Naive B cell (primary cell): ENCODE measurements at places on chromosomes 16 and 17. TPM values are rescaled to one million over a fixed set of nuclear protein-coding genes. Genes with fewer than 3 reads are reported as not detected.

DNA sequence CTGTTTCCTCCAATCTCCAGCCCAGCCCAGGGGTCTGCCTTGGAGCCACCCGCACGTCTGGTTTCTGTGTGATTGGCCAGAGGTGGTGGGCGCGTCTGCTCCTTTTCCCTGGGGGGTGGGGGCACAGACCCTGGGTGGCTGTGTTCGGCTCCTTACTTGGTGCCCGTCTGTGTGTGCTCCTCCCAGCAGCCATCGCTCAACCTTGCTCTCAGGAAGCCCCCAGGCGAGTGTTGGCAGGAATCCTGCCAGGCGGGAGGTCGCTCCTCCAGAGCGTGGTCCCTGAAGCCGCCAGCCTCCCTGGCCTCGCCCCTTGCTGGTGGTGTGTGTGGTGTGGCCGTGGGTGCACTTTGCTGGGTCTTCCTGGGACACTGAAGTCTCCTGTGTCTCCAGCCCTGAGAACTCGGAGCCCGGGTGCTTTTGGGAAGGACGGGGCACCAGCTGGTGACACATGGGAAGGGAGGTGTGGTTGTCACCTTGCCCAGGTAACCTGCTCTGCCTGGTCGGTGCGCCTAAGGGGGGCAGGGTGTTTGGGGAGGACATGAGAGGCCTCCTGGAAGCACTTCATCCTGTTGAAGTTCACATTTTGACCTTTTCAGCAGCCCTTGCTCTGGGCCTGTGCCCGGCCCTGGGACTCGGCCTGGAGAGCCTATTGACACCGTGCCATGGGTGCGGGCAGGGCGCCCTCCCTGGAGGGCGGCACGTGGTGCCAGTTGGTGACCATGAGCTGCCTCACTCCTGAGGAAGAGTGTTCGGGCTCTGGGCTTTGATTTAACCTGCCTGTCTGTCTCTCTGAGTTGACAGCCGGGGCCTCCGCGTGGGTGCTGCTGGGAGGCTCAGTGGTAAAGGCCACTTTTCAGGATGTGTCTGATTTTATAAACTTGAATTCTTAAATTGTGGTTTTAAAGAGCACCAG, 49.0 kb upstream of the ZNF750 start:
- no peak for DNase-seq

DNA sequence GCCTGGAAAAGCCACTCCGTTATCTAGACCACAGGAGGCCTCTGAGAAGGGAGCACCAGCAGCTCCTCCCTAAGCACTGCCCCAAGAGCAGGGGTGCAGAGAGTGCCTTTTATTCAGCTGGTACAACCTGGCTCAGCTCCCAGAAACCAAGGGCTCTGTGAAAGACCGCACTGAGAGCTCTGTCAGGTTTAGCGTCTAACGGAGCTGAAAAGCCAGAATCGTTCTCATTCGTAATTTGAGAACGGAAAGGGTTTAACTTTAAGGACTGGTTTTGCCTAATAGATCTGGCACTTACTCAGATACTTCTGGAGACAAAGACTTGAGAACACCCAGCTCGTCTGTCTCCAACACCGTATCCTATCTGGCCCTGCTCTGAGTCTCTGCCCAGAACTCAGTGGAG, 13.5 kb downstream of the MPG start:
- DNase-seq, result no peak

DNA sequence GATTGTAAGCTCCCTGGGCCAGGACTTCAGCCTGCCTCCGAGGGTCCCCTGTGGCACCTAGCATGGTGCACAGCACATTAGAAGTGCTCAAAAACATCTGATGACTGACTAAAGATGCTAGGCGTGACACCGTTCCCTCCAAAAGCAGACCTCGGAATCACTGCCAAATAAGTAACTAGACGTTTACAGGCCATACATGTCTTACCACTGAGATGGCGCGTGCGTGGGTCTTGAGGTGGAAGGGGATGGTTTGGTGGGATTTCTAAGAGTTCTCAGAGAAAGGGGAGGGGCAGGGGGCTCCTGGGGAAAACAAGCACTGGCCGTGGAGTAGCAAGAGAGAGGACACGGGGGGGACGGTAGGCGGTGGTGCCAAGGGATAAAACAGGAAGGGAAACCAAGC, 12.4 kb downstream of the MPO start:
- no peak for DNase-seq

- DNase-seq, result no peak
Measured at GRCh38 chr17:3630781-3631180, 5.3 kb downstream of the SHPK start.

GRCh38 chr17:66091445-66092080, 100.4 kb downstream of the CEP112 start:
- no peak for DNase-seq

GRCh38 chr17:28532050-28532960, 20.1 kb downstream of the UNC119 start:
- DNase-seq, result no peak

GRCh38 chr16:4534151-4534790, 4.3 kb downstream of the CDIP1 start:
- no peak for DNase-seq

DNA sequence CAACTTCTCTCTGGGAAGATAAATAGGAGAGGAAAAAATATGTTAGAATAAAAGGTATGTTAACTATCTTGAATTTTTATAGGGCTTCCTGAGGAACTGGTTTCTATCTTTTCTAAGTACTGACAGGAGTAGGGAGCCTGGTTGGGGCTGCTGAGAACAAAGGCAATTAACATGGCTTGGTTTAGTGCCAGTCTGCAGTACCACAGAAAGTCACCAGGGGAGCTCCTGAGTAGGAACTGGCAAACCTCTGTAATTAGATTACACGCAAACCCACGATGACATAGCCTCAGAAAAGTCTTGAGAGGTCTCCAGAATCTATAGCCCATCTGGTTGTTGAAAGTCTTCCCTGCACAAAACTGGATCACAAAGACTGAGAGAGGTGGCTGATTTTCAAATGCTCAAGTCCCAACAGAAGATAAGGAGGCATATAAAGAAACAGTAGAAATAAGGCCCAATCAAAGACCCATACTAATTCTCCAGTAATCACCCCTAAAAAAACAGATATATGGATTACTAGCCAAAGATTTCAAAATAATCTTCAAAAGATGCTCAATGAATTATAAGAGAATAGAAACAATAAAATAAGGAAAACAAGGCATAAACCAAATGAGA, 11.7 kb upstream of the CNTNAP4 start:
- no peak for DNase-seq

DNA sequence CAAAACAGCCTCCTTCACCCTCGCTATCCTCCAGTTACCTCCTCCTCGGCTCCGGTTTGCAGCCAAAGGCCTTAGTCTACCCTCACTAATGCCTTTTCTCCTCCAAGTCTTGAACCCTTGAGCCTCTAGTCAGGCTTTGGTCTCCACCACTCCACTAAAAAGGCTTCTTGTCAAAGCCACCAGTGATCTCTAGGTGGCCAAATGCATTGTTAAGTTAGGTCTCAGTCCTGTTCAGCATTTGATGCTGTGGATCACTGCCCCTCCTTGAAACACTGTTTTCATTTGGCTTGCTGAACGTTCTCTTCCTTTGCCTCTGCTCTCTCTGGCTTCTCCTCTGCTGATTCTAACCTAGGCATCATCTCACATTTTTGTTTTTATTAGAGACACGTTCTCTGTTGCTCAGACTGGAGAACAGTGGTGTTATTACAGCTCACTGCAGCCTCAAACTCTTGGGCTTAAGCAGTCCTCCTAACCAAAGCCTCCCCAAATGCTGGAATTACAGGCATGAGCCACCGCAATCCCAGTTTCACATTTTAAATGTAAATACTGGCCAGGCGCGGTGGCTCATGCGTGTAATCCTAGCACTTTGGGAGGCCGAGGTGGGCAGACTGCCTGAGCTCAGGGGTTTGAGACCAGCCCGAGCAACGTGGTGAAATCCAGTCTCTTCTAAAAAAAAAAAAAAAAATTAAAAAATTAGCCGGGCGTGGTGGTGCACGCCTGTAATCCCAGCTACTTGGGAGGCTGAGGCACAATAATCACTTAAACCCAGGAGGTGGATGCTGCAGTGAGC, 1.1 kb downstream of the SGF29 start:
- no peak for DNase-seq

- peak; percentile 56 for DNase-seq
Measured at GRCh38 chr17:40399185-40399584, 18.5 kb downstream of the TOP2A start.

DNA sequence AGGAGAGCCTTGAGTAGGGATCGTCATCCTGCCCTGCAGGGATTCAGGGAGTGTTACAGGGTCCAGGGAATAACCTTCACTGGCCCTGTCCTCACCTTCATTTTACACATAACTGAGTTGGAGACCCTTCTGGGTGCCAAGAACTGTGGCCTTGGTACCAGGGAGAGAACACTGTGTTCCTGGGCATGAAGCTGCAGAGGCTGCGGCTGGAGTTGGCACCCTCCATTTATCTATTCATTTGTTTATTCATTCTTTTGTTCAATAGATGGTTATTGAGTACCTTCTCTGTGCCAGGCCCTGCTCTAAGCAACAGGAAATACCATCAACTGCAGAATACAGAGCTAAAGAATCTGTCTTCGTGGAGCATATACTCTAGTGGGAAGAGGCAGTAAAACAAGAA, 6.7 kb downstream of the ABCC3 start:
- DNase-seq, result no peak

Gene CHD9NB
- not detected for polyA plus RNA-seq

Gene ADGRG3
- 0.11 TPM for polyA plus RNA-seq

Gene AGRP
- not detected for polyA plus RNA-seq

Gene RHBDF1
- 0.08 TPM for polyA plus RNA-seq

Gene GAS2L2
- not detected for polyA plus RNA-seq

Gene KRTAP9-8
- not detected for polyA plus RNA-seq

Gene TBL3
- polyA plus RNA-seq, result 54.8 TPM
